GM12891 (cell line): ENCODE measurements at places on chromosomes 13 and 19.

DNA sequence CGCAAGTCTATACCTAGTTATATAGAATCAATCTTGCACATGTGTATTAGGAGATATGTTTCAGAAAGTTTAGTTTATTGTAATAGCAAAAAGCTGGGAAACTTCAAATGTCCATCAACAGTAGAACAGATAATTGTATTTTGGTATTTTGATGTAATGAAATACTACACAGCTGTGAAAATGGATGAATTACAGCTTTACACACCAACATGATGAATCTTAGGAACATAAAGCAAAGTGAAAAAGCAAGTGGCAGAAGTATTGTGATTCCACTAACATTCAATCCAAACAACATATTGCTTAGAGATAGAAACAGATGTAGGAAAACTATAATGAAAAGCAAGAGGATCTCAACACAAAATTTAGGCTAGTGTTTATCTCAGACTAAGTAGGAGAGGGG, 72.5 kb downstream of the RUBCNL start:
- no peak for DNase-seq

DNA sequence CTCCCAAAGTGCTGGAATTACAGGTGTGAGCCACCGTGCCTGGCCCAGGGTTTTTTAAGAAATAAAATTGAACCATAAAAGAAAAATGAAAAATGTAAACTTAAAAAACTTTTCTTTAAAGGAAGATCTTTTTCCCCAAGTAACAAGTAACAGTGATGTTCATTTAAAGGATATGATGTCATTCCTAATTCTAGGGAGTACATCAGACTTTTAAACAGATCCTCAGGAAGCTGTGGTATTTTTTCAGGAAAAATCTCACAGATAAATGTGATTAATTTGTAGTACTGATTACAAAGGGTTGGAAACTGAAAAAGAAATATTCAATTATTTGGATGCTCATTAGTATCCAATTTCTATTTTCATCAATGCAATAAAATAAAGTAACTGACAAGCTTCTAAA, 14.6 kb upstream of the EEF1AKMT1 start:
- no peak for DNase-seq

DNA sequence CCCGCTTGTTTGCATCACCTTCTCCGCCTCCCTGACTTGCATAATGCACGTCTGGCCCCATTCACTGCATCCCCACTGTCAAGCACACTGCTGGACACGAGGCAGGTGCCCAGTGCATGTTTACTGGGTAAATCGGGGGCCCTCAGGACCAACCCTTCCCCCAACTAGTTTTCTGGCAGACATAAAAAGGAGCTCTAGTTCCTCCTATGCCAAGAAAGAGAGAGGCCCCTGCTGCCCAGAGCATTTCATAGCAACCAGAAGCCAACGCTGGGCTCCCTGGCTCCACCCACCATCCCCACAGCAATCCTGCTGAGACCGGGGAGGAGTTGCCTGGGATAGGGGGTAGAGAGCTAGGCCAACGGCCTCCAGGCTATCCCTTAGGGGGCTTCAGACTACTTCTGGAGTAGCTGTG, 23.2 kb downstream of the ANKRD27 start:
- no peak for DNase-seq

- DNase-seq: no peak
Observed at GRCh38 chr13:31807090-31807541, 67.8 kb downstream of the RXFP2 start.

GRCh38 chr13:83568019-83568418, 314.3 kb downstream of the SLITRK1 start:
- DNase-seq: no peak

DNA sequence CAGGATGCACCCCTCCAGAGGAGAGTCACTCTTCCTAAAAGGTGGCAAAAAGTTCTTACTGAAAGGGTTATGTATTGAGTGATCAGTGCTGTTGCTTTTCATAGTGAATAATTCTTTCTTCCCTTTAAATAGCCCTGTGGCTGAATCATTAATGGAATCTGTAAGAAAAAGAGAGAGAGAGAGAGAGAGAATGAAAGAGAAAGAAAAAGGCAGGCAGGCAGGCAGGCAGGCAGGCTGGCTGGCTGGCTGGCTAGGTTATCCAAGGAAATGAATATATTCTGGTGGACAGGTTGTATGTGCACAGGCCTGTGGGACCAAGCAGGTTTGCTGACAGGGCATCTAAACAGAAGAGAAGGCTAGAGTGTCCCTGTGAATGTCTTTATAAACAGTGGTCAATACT, 100.5 kb downstream of the DLEU7 start:
- DNase-seq: no peak

DNA sequence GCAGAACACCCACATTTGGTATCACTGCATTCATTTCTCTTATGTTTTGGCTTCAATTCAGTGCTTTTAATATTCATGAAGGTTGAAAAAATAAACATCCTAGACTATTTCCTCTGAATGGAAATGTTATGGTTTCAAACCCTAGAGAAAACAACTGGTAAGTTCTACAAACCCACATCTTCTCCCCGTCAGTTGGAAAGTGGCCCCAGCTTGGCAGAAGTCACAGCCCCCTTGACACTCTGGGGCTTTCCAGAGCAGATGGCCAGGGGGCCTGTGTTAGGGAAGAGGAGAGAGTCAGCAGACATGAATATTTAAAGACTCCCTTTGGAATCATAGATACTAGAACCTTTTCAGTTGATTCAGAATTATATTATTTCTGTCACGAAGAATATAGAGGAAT, 123.9 kb downstream of the SHISA2 start:
- DNase-seq: no peak

DNA sequence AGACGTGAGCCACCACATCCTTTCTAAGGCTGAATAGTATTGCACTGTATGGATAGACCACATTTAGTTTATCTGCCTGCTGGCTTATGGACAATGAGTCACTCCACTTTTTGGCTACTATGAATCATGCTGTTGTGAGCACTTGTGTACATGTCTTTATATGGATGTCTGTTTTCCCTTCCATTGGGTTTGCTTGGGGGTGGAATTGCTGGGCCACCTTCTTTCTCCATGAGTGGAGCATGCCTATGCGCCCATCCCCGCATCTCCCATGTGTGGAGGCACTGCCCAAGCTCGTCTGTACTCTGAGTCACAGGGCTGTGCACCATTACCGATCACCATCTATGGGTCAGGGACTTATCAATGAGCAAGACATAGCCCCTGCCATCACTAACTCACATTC, 127.2 kb upstream of the GJB6 start:
- no peak for DNase-seq

GRCh38 chr19:8461376-8461775, 16.6 kb downstream of the HNRNPM start:
- no peak for DNase-seq

GRCh38 chr13:91661692-91662490, 263.5 kb downstream of the GPC5 start:
- DNase-seq: no peak

DNA sequence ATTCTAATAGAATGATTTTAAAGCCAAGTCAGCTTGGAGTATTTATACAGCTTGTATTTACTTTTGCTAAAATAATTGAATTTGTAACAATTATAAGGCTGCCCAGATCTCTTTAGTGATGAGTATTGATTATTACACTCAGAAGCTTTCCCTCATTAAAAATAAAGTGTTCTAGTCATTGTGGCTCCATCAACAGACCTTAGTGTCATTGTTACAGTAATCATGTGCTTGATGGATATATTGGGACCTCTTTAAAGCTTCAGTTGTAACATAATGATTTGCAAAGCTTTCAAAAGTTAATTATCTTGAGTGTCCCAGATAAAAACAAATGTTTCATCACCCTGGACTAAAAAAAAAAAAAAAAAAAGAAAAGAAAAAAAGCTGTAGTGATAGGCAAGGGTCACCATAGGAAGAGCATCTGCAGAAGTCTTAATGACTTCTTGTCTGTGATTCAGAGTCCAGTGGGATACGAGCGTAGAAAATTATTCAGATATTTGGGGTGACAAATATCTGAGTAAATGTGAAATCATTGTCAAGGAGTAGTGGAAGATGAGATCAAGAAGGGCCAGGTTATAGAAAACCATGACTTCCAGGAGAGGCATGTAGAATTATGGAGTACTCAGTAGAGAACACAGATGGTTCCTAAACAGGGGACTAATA, 369.6 kb downstream of the DCT start:
- DNase-seq: no peak

DNA sequence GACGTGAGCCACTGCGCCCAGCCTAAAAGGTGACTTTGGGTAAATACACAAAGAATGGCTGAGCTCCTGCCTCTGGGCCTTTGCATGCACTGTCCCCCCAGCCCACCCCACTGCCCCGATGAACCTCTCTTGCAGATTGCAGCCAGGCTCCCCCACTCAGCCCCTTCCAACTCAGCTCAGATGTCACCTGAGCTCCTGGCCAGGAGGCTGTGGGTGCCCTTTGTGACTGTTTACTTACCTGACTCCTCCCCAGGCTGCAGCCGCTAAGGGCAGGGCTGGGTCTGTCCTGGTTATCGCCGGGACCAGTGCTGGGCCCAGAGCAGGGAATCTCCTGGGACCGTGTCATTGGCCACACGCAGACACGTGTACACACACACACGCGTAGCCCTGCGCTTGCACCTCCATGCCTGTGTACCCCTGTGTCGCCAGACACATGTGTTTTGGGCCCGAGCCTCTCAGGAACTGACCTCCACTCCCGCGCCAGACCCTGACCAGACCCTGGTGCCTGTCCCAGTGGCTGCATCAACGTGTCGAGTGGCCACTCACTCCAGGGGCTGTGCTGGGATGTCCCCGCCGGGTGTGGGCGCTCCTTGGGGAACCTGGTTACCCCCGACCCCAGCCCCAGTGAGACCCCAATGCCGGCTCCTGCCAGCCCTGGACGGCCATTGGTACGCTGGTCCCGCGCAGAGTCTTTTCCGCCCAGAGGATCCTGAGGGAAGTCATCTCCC, 18.7 kb downstream of the EFNA2 start:
- no peak for DNase-seq
